Omental fat pad (tissue), 4 donors: ENCODE measurements at places on chromosomes 7 and 10. TPM values are rescaled to one million over a fixed set of nuclear protein-coding genes. Genes with fewer than 3 reads are reported as not detected.
A peak's percentile ranks its signal among the peaks of the same experiment; 100 is the strongest.

DNA sequence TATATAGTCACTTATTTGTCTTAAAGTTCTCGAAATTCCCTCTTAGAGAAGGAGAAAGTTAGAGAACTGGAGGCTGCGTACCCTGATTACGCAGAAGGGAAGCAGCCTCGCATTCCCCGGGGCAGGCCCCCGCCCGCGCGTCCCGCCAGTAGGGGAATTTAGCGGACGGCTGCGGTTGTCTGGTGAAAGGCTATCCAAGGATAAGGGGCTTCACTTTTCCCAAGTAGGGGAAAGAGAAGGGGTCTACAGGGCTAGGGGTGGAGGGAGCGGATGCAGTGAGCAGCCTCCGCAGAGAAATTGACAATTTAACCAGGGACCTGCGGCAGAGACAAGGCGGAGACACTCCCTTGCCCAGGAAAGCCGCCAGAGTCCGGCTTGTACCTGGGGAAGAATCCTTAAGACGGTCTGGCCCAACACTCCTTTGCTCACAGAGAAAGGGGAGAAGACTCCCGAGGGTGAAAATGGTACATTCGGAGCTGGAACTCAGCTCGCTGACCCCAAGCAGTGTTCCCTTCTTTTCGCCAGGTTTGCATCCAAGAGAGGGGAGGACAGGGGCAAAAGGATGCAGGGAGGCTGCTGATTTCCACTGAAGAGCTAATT, 994 bp upstream of the MAGI2 start:
- peak; percentile 35 for DNase-seq

The CYP2C8 gene
- total RNA-seq = 0.46 TPM

DNA sequence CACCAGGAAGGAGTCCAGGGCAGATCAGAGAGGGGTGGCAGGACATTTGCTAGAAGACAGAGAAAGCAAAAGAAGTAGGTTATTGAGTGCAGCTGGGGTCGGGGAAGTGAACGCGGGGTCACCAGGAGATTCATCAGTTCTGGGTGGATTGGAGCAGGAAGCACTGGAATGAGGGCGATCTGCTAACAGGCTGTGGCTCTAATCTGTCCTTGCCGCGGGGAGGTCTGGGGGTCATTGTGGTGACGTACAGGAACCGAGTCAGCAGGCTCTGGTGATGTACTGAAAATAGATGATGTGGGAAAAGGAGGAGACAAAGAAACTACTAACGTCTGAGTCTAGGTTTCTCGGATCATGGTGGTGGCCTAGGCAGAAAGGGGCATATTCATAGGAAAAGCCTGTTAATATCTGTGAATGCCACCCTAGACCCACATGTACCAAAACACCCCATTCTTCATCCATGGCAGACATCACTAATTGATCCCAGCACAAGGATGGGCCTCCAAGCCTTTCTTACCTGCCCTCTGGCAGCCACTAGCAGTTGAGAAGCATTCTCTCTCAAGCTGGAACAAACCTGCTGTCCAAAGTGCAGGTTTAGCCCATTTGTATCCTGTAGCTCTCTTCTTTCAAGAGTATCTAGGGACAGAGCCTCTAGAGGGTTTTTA, 134.5 kb downstream of the C10orf105 start:
- DNase-seq = no peak

The ADAMTS14 gene
- 0.47 TPM for total RNA-seq

DNA sequence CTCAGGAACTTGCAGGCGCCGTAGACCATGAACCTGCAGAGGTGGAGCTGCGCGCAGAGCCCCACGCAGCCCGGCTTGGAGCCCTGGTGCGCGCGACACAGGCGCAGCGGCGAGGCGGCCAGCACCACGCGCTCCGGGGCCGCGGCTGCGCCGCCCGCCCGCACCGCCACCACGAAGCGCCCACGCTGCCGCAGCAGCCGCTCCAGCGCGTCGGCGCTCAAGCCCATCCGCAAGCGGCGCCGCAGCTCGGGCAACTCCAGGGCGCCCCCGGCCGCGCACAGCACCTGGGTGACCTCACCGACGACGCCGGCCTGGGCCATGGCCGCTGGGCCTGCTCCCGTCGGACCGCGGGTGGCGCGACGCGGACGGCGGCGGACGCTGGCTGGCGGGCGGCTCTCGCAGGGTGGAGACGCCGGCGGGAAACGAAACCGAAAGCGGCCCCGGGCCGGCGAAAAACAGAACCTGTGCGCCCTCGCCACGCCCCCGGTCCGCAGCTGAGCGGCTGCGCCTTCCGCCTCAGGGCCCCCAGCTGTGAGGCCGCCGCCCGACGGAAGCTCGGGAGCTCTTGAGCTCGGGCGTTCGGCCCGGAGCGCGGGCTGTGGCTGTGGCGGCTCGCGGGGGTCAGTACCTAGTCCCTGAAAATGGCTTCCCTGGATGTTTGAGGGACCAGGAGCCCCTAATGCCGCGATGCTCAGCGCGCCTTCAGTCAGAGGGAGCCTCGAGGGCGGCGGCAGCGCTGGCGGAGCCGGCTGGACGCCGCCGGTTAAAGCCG, at the start of gene PARP12:
Gene PARP12, minus strand, starts transcription at position 424 of the 772 bp plus-strand sequence. Its CDS starts 104 bp downstream, at position 320.
- peak; percentile 68 for DNase-seq

GRCh38 chr10:108901781-108902618, 1021.3 kb downstream of the XPNPEP1 start:
- DNase-seq = no peak

The CPA4 gene
- total RNA-seq = 4.1 TPM

DNA sequence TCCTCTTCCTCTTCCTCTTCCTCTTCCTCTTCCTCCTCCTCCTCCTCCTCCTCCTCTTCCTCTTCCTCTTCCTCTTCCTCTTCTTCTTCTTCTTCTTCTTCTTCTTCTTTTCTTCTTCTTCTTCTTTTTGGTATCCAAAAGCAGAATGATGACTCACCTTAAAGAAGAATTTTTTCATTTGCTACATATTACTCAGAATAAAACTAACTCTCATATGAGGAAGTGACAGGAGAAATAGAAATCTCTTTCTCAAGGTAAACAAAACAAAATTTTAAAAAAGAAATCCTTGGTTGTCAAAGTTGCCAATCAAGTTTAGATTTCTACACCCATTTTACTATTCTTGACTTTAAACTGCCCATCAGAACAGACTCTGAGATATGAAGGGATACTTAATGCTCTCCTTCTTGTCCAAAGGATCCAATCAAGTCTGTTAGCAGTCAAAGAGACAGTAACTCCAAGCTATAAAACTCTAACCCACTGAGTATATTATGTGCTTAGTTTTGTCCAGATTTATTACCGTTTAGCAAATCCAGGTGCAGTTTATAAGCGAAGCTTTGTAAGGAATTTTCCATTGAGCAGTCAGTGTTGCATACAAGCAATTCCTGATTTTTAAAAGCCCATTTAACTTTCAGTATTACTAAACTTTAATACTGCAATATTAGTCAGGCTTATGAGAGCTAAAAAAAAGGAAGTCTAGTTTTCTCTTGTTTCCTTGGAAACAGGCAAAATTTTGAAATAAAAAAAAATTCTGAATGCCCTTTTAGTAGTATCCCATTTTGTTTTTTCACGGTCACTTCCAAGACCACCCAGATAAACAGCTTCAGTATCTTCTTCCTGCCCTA, 43.1 kb upstream of the SNX13 start:
- DNase-seq = no peak

DNA sequence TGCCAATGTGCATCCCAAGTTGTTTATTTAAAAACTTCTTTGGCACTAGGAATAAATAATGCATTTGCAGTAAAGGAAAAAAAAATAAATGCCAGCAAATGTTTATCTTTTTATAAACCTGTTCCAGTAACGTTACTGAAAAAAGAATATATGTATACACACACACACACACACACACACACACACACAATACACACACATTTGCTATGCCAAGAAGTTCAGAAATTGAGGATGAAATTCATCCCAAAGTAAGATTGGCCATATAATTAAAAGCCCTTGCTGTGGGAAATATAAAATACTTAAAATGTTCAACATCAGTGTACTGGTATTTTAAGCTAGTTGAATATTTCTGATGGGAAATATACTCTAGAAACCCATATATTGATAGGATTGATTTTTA, 2.6 kb downstream of the PLXDC2 start:
- DNase-seq = no peak

The SEMA3C gene
- 83.6 TPM for total RNA-seq

DNA sequence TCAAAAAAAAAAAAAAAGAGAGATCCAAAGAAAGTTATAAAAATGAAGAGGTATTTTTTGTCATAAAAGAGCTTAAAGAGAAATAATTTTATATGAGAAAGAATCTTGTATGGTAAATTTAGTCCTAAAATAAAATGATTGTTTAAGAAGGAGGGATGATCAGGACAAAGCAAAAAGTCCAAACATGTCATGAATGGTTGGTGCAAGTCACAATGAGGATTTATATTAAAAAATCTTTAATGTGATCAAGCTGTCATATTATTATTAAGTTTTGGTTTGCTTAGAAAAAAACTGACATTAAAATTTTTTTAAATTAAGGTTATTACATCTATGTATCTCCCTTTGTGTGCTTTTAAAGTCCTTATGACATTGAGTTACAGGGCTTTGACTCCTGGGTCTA, 220.4 kb downstream of the TMEM26 start:
- DNase-seq = no peak

DNA sequence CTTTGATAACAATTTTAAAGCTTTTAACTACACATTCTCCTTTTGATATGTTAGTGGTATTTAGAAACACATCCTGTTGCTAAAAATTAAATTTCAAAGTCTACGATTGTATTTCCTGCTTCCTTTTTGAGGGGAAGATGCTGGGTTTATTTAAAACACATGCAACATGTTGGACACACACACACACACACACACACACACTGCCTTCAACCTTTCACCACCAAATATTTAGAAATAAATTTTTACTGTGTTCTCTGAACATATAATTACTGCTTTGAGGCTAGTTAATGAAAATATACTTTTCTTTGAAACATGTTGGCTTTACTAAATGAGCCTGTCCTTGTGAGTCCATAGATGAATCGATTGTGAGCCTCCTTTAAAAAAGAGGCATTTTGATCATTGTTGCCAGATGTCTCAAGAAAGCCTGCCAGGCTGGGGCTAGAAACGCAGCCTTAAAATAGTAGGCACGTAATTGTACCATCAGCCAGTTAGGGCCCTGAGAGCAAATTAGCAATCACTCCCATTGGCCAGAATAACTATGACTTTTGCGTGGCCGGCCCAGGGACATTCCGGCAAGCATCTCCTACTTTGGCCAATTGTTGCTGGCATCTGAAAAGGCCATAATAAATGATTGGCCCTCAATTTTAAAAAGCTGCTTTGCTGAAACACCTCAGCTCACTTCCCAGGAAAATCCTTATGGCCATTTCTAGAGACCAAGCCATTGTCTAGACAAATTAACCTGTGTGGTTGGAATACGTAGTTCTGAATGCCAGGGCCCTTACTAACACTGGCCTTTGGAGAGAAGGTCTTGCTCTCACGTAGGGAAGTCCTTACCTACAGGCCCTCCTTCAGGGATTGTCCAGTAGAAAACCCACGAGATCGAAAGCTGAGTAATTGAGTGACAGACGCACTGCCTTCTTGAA, 9.9 kb upstream of the TEX36 start:
- no peak for DNase-seq

The ADAM12 gene
- total RNA-seq = 13.2 TPM

DNA sequence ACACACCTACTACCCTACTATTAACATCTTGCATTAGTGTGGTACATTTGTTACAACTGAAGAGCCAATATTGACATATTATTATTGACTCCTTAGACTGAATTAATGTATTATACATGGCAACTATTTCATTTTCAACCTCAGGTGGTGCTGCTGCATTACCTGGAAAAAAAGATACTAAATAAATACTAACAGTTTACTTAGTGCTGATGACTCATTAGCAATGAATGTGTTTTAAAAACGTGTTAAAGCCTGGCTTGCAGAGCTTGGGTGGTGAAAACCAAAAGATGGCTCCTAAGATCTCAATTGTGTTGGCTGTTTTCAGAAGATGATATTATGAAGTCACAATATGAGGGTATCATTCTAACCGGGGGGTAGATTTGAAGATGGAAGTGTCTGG, 34.8 kb downstream of the CFAP43 start:
- no peak for DNase-seq

GRCh38 chr7:43808410-43808809, 49.9 kb downstream of the BLVRA start:
- no peak for DNase-seq

DNA sequence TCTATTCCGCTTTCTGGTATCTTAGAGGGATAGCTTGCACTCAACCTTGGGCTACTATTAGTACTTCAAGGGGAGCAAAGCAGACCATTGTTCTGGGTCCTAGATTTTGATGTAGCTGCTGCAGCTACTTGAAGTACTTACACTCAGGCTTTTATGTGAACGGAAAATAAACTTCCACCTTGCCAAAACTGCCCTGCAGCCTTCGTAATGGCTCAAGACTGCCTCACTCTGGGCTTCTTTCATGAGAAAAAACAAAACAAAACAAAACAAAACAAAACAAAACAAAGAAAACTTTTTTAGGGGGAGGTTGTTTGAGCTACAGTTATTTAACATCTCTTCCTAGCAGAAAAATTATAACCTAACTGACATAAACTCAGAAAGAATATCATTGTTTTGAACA, 19.4 kb upstream of the EPHB6 start:
- DNase-seq = no peak

- DNase-seq = no peak
These were observed 136.2 kb downstream of the LHPP start for GRCh38 chr10:124597846-124598165.

DNA sequence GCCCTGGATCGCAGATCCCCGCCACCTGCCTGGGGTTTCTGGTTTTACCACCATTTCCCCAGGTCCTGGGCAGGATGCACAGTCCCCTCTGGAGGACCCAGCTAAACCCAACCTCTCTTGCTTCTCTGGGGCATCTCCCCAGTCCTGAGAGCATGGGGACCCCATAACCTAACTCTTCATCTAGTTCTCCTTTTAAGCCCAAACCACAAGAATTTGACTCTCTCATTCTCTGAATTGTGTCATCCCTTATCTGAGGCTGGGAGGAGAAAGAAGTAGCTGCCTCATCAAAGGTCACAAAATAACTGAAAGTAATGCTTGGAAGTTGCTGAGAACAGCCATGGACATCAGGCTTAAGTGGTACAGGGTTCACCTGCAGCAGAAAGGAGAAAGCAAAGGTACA, 159.9 kb downstream of the FGFR2 start:
- DNase-seq = no peak

The SOSTDC1 gene
- not detected for total RNA-seq

The PRSS37 gene
- total RNA-seq = not detected

The RTKN2 gene
- 0.09 TPM for total RNA-seq

DNA sequence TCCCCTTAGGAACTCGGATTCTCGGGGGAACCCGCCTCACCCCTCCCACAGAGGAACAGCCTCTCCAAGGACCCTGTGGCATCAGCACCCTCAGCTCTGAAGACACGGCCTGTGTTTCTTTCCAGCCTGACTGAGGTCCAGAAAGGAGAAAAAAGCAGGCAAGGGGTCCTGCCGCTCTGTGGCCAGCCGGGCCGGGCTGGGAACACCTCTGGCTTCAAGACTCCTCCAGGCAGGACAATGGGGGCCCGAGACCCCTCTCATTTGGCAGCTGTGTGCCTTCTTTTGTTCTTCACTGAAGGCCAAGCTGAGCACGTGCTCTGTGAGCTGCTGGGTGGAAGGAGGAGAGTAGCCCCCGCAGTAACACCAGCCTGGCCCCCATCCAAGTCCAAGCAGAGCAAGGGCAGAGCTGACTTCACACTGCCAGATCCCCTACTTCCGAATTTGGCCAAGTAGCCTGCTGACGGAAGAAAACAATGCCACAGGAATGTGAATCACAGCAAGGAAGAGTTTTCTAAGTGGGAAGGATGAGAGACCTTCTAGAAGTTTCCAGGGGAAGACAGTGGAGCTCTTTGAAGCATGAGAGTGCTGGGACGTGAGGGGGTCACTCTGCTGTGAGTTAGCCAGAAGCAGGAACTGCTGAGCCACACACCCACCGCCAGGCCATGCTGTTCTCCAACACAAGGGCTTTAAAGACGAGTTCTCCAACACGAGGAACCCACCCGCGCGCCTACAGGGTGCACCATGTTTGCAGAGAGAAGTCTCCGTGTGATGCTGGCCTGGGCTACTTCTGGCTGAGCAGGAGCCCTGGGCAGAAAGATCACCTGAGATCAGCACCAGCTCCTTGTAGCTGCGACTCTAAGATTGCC, 3.1 kb downstream of the CNPY1 start:
- no peak for DNase-seq
